Activated gamma-delta T cell treated with Interleukin-2 at 50 U/mL for 16 hours (primary cell): ENCODE measurements at places on chromosomes 4 and X.

GRCh38 chr4:128373628-128374027, 86.0 kb upstream of the PGRMC2 start:
- no peak for DNase-seq

DNA sequence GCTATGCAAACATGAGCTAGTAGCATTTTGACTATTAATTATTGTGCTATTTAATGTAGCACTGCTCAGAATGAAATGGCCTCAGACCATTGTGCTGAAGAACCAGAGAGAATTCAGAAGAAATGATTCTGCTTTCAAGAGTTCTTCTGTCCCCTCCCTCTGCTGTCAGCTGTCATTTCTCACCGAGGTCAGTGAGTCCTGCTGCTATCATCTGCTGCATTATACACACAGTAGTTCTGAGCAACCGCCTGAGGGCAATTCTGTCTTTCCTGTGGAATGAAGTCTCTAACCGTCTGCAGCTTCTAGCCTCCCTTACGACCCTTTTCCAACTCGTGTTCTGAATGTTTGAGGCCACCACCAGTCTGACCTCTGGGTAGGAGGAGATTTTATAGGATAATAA, 249.4 kb downstream of the HNRNPD start:
- no peak for DNase-seq

- DNase-seq: no peak
Measured at GRCh38 chr4:147582386-147583060, 34.7 kb upstream of the TMEM184C start.

DNA sequence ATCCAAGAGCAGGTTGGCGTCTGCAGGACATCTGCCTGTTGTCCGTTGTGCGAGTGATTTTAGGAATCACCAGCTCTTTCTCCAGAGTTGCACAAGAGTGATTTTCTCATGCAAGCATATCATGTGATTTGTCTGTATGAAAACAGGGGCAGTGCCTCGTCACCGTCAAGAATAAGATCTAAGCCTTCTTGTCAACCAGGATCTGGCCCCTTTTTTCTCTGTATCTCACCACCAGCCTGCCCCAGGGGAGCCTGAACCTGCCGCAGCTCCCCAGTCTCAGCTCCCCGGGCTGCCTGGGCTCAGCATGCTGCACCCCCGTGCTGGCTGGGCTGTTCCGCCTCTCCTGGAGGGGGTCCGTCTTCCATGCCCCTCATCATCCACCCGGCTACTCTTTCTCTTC, 90.5 kb downstream of the STOX2 start:
- DNase-seq: no peak

GRCh38 chr4:146638786-146639505, at the start of gene POU4F2:
Gene POU4F2 (plus strand): TSS chr4:146638893. CDS start chr4:146639141, 248 bp downstream.
- no peak for DNase-seq

DNA sequence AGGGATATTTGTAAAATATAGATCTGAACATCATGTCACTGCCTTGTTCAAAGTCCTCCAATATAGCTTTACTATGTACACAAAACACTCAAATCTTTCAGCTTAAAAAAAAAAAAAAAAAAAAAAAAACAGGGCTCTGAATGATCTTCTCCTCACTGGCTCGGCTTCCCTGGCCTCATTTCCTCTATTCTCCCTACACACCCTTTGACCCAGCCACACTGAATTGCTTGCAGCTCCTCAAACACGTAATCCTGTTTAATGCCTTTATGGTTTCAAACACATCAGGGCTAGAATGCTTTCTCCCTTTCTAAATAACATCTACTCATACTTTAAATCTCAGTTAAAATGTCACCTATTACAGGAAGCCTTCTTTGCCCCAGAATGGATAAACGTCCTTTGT, 60.8 kb downstream of the MTMR8 start:
- DNase-seq: no peak
